Natural killer cell (primary cell): ENCODE measurements at places on chromosomes 7 and 10.

DNA sequence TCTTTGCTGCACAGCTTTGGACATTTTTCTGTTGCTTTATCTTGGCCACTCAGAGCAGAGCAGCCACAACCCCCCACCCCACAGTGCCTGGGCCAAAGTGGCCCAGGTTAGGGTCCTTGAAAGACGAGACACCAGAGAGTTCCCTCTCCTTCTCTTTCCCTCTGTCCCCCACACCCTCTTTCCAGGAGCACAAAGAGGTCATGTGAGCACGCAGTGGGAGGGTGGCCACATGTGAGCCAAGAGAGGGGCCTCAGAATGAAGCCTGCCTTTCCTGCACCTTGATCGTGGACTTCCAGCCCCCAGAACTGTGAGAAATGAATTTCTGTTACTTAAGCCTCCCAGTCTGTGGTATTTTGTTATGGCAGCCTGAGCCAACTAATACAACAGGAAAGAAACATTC is 14.6 kb upstream of the MSMB start:
- H3K4me3 ChIP-seq, result no peak overlapping the region
- H3K36me3 ChIP-seq, result no peaks in the 10 kb centered on the region
- no peaks in the 10 kb centered on the region for H3K27me3 ChIP-seq
- no peak overlapping the region for H3K27ac ChIP-seq
- DNase-seq, result no peak

DNA sequence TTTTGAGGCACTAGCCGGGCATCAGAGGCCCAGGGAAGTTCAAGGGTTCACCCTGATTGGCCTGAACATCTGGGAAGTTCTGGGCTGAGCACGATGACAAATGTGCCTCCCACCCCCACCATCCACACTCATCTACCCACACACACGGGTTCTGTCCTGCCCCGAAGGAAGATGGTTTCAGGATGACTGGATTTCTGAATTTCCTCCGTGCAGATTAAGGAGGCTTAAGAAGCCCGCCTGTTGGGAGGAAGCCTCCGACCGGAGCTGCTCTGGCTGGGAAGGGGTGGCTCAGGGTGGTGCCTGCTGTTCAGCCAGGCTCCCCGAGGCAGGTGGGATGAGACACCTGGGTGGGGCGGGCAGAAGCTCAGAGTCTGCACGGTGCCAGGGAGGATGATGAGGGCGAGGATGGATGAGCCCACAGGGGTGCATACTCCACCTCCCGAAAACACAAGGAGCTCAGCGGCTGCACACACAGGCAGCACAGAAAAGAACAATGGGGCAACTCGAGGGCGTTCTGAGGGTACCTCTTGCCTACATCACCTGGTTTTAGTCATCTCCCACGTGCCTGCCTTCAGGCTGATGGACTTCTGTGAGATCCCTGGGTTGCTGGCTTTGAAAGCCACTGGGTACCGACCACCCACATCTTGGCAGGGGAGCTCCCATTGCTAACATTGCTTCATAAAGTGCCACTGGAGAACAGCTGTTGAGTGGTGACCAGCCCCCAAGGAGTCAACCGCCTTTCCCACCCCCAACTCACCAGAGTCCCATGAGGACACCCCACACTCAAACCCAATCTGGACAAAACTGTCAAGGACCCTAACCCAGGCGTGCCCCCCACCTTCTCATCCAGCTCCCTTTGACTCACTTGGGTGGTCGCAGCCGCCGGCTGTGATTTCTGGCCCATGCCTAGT is 41.2 kb downstream of the CALML3 start:
- no peak overlapping the region for H3K4me3 ChIP-seq
- H3K27me3 ChIP-seq, result no peaks in the 10 kb centered on the region
- no peaks in the 10 kb centered on the region for H3K36me3 ChIP-seq
- no peak overlapping the region for H3K27ac ChIP-seq
- H3K4me1 ChIP-seq, result peaks cover 12% of the 10 kb centered on the region

DNA sequence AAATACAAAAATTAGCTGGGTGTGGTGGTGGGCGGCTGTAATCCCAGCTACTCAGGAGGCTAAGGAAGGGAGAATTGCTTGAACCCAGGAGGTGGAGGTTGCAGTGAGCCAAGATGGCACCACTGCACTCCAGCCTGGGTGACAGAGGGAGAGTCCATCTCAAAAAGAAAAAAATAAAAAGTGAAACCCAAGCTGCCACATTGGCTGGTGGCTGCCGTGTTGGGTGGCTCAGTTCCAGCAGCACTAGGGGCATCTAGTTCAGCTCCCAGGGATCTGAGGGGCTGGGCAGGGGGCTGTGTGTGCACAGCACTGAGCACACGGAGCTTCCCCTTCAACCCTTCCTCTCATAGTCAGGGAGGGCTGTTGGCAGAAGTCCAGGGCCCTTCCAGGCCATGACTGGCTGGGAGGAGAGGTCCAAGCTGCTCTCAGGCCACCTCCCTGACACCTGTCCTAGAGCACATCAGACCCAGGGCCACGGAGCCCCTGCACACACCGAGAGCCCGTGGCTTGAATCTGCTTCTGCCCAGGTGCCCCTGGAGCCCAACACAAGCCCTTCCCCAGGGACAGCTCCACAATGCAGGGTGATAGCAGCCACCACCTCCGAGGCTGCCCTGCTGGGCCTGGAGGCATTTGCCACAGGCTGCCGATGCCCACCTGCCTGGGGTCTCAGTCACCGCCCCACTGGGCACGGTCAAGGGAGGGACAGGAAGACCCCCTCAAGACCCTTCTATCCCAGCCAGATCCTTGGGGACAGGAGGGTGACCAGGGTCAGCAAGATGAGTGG is 47.3 kb downstream of the YKT6 start:
- no peak for DNase-seq
- no peaks in the 10 kb centered on the region for H3K36me3 ChIP-seq
- H3K4me3 ChIP-seq, result no peak overlapping the region
- no peaks in the 10 kb centered on the region for H3K4me1 ChIP-seq
- H3K27ac ChIP-seq, result no peak overlapping the region
- H3K27me3 ChIP-seq, result no peaks in the 10 kb centered on the region

DNA sequence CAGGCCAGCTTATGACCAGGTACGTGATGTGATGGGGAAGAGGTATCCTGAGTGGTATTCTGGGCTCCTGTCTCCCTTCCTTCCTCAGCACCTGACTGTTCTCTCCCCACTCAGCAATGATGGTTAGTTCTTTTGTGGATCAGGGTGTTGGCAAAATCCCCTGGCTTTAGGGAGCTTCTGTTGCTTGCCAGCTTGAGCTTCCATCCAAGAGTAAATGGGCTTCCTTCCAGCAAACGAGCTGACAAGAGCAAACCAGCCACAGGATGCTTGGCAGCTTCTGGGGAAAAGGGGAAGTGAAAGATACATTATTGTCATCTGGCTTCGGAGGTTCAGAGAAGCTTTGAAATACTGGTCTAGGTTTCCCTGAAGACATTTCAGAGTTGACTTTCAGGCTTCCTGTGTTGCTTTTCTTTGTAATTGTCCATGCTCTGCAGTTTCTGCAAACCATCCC is 5.2 kb downstream of the DUSP5 start:
- H3K27ac ChIP-seq, result peak overlapping the region; percentile 95
- no peak overlapping the region for H3K4me3 ChIP-seq
- H3K4me1 ChIP-seq, result peaks cover 68% of the 10 kb centered on the region
- DNase-seq, result no peak
- H3K27me3 ChIP-seq, result no peaks in the 10 kb centered on the region

GRCh38 chr10:111732166-111732785 is 451.3 kb downstream of the GPAM start:
- no peaks in the 10 kb centered on the region for H3K27me3 ChIP-seq
- H3K4me1 ChIP-seq, result no peaks in the 10 kb centered on the region
- no peak for DNase-seq
- H3K36me3 ChIP-seq, result no peaks in the 10 kb centered on the region
- no peak overlapping the region for H3K27ac ChIP-seq

DNA sequence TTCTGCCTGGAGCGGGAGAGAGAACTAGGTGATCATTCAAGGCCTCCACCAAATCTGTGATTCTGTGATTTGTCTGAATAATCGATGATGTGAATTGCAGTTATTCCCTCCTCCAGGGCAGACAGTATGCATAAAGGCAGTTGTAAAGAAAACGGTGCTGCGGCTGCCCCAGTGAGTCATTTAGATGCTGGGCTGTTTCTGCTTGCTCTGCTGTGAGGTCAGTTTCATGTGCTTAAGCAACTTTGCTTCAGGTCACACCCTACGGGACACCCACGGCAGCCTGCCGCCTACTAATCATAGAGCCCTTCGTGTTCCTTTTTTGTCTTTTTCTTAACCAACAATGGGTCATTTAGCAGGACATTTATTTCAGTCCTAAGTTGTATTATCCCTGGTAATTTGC is 158.1 kb upstream of the PITRM1 start:
- no peaks in the 10 kb centered on the region for H3K27me3 ChIP-seq
- H3K4me3 ChIP-seq, result no peak overlapping the region
- H3K36me3 ChIP-seq, result no peaks in the 10 kb centered on the region
- H3K27ac ChIP-seq, result no peak overlapping the region
- H3K4me1 ChIP-seq, result no peaks in the 10 kb centered on the region

- peaks cover 12% of the 10 kb centered on the region for H3K4me1 ChIP-seq
- H3K27ac ChIP-seq, result no peak overlapping the region
- no peak for DNase-seq
- H3K4me3 ChIP-seq, result no peak overlapping the region
These were observed 2.0 kb downstream of the RARRES2 start for GRCh38 chr7:150339409-150339809.

- no peaks in the 10 kb centered on the region for H3K27me3 ChIP-seq
- no peaks in the 10 kb centered on the region for H3K4me1 ChIP-seq
- no peak overlapping the region for H3K4me3 ChIP-seq
- DNase-seq, result no peak
- no peaks in the 10 kb centered on the region for H3K36me3 ChIP-seq
These were observed 43.2 kb downstream of the HIBADH start for GRCh38 chr7:27619492-27619891.

- no peak overlapping the region for H3K27ac ChIP-seq
- H3K27me3 ChIP-seq, result no peaks in the 10 kb centered on the region
- no peak for DNase-seq
- no peaks in the 10 kb centered on the region for H3K36me3 ChIP-seq
- H3K4me3 ChIP-seq, result no peak overlapping the region
These were observed 193.4 kb upstream of the MBL2 start for GRCh38 chr10:52965938-52966401.

- peak overlapping the region; percentile 87 for H3K27ac ChIP-seq
- no peak overlapping the region for H3K4me3 ChIP-seq
- H3K4me1 ChIP-seq, result peaks cover 74% of the 10 kb centered on the region
- peak; percentile 77 for DNase-seq
- H3K27me3 ChIP-seq, result no peaks in the 10 kb centered on the region
- H3K36me3 ChIP-seq, result peaks cover 25% of the 10 kb centered on the region
These were observed 210.4 kb downstream of the FAM107B start for GRCh38 chr10:14564268-14564744.

- H3K4me3 ChIP-seq, result no peak overlapping the region
- no peaks in the 10 kb centered on the region for H3K36me3 ChIP-seq
- no peaks in the 10 kb centered on the region for H3K4me1 ChIP-seq
- H3K27ac ChIP-seq, result no peak overlapping the region
- no peak for DNase-seq
These were observed 73.1 kb downstream of the BMPR1A start for GRCh38 chr10:86829472-86829871.

GRCh38 chr7:128890306-128891109 is 20.0 kb downstream of the KCP start:
- no peak overlapping the region for H3K27ac ChIP-seq
- H3K4me3 ChIP-seq, result no peak overlapping the region
- H3K27me3 ChIP-seq, result peaks cover 12% of the 10 kb centered on the region

DNA sequence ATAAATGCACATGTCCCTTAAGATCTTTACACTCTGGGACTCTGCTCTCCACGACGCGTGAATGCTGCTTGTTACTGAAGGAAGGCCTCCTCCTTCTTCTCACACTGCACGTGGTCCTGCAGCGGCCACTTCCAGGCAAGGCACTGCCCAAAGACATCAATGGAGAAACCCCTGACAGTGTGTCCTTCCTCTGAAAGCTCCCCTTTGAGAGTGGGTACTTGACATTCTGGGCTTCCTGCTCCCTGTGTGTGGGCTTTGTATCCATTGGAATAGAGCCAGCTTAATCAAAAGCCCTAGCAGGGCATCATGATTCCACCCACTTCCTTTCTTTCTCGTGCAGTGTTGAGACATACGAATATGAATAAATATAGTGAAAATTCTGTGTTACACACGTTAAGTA is 69.7 kb upstream of the STK17A start:
- H3K4me1 ChIP-seq, result no peaks in the 10 kb centered on the region
- no peak overlapping the region for H3K4me3 ChIP-seq
- H3K27ac ChIP-seq, result no peak overlapping the region
- DNase-seq, result no peak
- no peaks in the 10 kb centered on the region for H3K27me3 ChIP-seq
- no peaks in the 10 kb centered on the region for H3K36me3 ChIP-seq

GRCh38 chr10:133123746-133124356 is 36.1 kb downstream of the ADGRA1 start:
- H3K27ac ChIP-seq, result no peak overlapping the region
- H3K4me3 ChIP-seq, result no peak overlapping the region
- DNase-seq, result no peak
- peaks cover 25% of the 10 kb centered on the region for H3K4me1 ChIP-seq
- H3K36me3 ChIP-seq, result no peaks in the 10 kb centered on the region
- no peaks in the 10 kb centered on the region for H3K27me3 ChIP-seq

GRCh38 chr7:118305671-118306070 is 81.2 kb downstream of the ANKRD7 start:
- no peaks in the 10 kb centered on the region for H3K27me3 ChIP-seq
- H3K4me3 ChIP-seq, result no peak overlapping the region
- H3K36me3 ChIP-seq, result no peaks in the 10 kb centered on the region
- H3K27ac ChIP-seq, result no peak overlapping the region

- H3K36me3 ChIP-seq, result no peaks in the 10 kb centered on the region
- H3K4me1 ChIP-seq, result no peaks in the 10 kb centered on the region
- DNase-seq, result no peak
These were observed 51.5 kb downstream of the ZNRF2 start for GRCh38 chr7:30335763-30336487.

- no peak overlapping the region for H3K4me3 ChIP-seq
- H3K4me1 ChIP-seq, result no peaks in the 10 kb centered on the region
- no peaks in the 10 kb centered on the region for H3K27me3 ChIP-seq
- no peak overlapping the region for H3K27ac ChIP-seq
These were observed 813.2 kb upstream of the AUTS2 start for GRCh38 chr7:68785036-68785435.

DNA sequence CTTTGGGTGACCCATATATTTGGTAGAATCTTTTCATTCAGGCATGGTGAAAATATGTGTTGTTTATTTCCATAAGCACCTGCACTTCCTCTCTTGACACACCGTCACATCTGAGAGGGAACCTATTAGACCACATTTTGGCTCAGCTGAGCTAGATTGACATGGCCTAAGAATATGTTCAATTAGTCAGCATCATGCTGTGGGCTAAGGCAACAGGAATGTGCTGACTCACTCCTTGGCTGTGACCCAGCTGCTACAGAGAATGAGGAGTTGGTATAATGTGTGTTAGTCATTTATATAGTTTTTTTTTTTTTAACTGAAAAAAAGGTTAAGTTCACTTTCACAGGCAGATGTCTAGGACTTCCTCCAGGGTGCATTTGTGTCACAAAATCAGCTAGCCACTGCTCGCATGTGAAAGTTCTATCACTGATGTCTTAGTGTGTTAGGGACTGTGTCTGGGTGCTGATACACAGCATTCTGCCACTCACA is 180.6 kb downstream of the SEMA3E start:
- no peaks in the 10 kb centered on the region for H3K4me1 ChIP-seq
- no peak overlapping the region for H3K4me3 ChIP-seq
- DNase-seq, result no peak
